ENCODE measurements at places on chromosomes 7 and 10. TPM values are rescaled to one million over a fixed set of nuclear protein-coding genes. Genes with fewer than 3 reads are reported as not detected.
A peak's percentile ranks its signal among the peaks of the same experiment; 100 is the strongest.

- H3K27me3 ChIP-seq, result no peaks in the 10 kb centered on the region
- H3K36me3 ChIP-seq, result no peaks in the 10 kb centered on the region
- H3K4me1 ChIP-seq, result peaks cover 14% of the 10 kb centered on the region
- DNase-seq, result no peak
- H3K4me3 ChIP-seq, result peak overlapping the region; percentile 73
Observed at GRCh38 chr7:107890493-107890961, 456 bp upstream of the DLD start.

DNA sequence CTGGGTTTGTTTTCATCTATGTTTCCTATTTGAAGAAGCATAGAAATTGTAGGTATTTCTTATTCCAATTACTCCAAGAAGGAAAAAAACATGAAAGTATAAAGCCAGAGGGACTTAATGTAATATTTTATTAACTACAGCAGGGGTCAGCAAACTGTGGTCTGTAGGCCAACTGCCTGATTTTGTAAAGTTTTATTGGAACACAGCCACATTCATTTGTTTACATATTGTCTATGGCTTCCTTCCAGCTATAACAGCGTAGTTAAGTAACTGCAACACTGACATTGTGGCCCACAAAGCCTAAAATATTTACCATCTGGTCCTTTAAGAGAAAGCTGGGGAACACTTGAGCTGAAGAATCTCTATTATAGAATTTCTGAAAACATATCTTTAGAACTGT, 306.2 kb downstream of the BICC1 start:
- no peaks in the 10 kb centered on the region for H3K27me3 ChIP-seq
- H3K36me3 ChIP-seq, result no peaks in the 10 kb centered on the region
- H3K27ac ChIP-seq, result no peak overlapping the region
- DNase-seq, result no peak
- no peaks in the 10 kb centered on the region for H3K4me1 ChIP-seq

- H3K4me1 ChIP-seq, result no peaks in the 10 kb centered on the region
- H3K36me3 ChIP-seq, result no peaks in the 10 kb centered on the region
- no peak overlapping the region for H3K4me3 ChIP-seq
- no peaks in the 10 kb centered on the region for H3K27me3 ChIP-seq
Observed at GRCh38 chr10:48905311-48905710, 34.3 kb downstream of the LRRC18 start.

- no peaks in the 10 kb centered on the region for H3K4me1 ChIP-seq
- no peak for DNase-seq
- H3K27ac ChIP-seq, result no peak overlapping the region
- no peaks in the 10 kb centered on the region for H3K27me3 ChIP-seq
- H3K4me3 ChIP-seq, result no peak overlapping the region
Observed at GRCh38 chr10:109239371-109239770, 683.9 kb downstream of the XPNPEP1 start.

DNA sequence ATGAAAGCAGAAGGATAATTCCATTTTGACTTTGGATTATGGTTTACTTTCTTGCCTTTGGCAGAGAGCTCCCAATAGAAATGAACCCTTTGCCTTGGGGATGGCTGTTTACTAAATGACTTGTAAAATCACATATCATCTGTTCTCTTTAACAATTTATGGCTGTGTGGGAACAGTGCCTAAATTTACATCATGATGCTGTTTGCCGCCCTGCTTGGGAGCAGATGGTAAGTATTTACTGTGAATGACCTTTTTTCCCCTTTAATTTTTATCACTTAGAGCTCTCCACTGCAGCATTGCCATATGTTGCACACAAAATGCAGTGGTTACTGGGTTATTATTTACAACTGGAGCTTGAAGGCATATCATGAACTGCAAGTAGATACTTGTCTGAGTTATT, 13.4 kb downstream of the HEPACAM2 start:
- H3K27me3 ChIP-seq, result peaks cover 3% of the 10 kb centered on the region
- DNase-seq, result no peak
- H3K27ac ChIP-seq, result peak overlapping the region; percentile 55
- no peaks in the 10 kb centered on the region for H3K4me1 ChIP-seq
- H3K36me3 ChIP-seq, result no peaks in the 10 kb centered on the region

Gene NUPR2
- total RNA-seq, result 2.4 TPM

Gene SYT15B
- not detected for total RNA-seq

DNA sequence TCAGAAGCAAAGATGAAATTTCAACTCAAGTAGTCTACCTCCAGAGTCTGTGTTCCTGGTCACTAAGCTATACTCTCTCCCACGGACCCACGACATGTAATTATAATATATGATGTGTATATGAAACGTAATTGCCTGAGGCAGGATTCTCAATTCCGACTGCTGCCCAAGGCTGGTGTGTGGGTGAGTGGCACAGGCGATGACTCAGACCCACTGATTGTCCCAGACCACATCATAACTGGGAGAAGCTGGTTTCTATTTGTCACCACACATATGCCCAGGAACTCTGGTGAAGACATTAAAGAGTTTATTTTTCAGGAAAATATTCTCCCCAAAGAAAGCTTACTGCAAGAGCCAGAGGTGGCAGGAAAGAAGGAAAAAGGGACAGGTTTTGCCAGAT, 219.3 kb downstream of the JAZF1 start:
- no peak for DNase-seq
- H3K4me3 ChIP-seq, result no peak overlapping the region

GRCh38 chr7:43337191-43337590, 224.7 kb downstream of the HECW1 start:
- no peak overlapping the region for H3K4me3 ChIP-seq
- no peaks in the 10 kb centered on the region for H3K27me3 ChIP-seq
- H3K27ac ChIP-seq, result no peak overlapping the region
- no peak for DNase-seq
- no peaks in the 10 kb centered on the region for H3K36me3 ChIP-seq

DNA sequence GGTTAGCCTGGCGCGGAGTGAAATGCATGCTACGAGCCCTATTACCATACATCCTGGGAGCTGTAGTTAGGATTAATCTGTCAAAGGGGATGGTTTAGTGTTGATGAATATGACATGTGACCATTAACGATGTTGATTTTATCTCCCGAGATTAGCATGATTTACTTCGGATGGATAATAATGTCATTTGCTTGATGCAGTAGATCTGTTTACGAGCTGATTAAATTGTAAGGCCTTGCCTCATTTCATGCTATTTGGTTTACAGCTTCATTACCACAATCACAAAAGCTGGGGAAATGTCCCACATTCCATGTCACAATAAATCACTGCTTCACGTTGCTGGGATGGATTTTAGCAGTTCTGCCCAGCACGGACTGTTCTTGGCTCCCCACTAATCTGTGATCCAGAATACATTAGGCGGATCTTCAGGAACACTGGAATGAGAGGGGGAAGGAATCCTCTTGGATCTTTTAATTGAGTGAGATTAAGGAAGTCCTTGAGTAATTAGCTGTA, 22.3 kb downstream of the ZNF503 start:
- no peak overlapping the region for H3K4me3 ChIP-seq
- no peaks in the 10 kb centered on the region for H3K4me1 ChIP-seq
- no peak overlapping the region for H3K27ac ChIP-seq
- no peaks in the 10 kb centered on the region for H3K36me3 ChIP-seq
- no peak for DNase-seq

Gene CAMK2B
- total RNA-seq, result 0.27 TPM

Gene CBX3
- total RNA-seq, result 48.2 TPM

GRCh38 chr7:108660465-108660864, 90.8 kb downstream of the DNAJB9 start:
- no peak overlapping the region for H3K27ac ChIP-seq
- no peaks in the 10 kb centered on the region for H3K36me3 ChIP-seq
- no peaks in the 10 kb centered on the region for H3K27me3 ChIP-seq
- no peaks in the 10 kb centered on the region for H3K4me1 ChIP-seq

DNA sequence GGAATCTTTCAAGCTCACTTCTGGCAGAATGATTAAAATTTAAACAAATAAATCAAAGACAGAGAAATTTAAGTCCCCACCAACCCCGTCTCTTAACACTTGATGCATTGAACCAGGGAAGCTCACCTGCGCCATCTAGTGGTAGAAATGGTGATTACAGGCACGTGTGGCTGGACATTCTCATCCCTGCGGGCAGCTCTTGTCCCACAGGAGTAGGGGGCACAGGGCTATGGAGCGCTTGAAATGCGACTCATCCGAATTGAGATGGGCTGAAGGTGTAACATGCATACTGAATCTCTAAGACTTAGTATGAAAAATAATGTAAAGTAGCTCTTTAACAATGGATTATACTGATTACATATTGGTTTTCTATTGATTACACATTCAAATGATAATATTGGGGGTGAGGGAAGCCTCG, 24.8 kb upstream of the SLIT1 start:
- H3K4me3 ChIP-seq, result no peak overlapping the region
- DNase-seq, result peak; percentile 66
- H3K4me1 ChIP-seq, result no peaks in the 10 kb centered on the region
- H3K27ac ChIP-seq, result no peak overlapping the region
- no peaks in the 10 kb centered on the region for H3K27me3 ChIP-seq

- no peaks in the 10 kb centered on the region for H3K36me3 ChIP-seq
- H3K27me3 ChIP-seq, result no peaks in the 10 kb centered on the region
- DNase-seq, result no peak
- peaks cover 5% of the 10 kb centered on the region for H3K4me1 ChIP-seq
Observed at GRCh38 chr10:19847321-19847720, 31.1 kb downstream of the PLXDC2 start.

Gene CALHM3
- total RNA-seq, result not detected

Gene JAKMIP3
- total RNA-seq, result 0.16 TPM

DNA sequence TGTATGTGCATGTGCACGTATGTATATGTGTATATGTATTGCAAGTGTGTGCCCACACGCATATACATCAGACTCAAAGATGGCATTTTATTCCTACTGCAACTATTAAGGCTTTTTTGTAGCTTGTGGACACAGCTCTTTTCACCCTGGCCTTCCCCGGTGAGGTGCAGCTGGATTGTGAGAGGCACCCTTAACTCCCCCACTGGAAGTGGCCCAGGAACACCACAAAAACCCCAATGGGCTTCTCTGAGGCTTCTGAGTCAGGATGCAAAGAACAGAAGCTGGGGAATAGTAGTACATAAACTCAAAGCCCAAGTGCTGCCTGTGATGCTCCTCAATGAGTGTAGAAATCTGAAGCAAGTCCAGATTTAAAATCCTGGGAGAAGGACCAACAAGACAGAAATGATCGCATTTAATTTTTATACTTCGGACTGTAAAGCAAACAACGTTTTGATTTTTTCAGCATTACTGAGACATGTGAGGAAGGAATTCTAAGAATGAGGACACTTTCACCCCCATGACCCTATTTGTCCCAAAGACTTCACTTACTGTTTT, 369.2 kb upstream of the MGMT start:
- no peaks in the 10 kb centered on the region for H3K36me3 ChIP-seq
- no peak for DNase-seq
- no peak overlapping the region for H3K4me3 ChIP-seq
- no peak overlapping the region for H3K27ac ChIP-seq
- H3K27me3 ChIP-seq, result no peaks in the 10 kb centered on the region

DNA sequence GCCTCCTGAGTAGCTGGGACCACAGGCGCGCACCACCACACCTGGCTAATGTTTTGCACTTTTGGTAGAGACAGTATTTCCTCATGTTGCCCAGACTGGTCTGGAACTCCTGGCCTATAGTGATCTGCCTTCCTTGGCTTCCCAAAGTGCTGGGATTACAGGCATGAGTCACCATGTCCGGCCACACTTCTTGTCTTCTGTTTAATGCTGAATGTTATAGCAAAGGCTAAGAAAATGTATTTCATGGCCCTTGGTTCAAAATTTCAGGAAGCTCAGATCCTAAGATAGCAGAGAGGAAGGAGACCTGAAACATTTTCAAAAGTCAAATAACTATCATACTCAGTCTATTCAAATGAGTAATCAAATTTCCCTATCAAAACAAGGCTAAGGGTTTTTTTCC, 229.6 kb downstream of the BAMBI start:
- H3K4me3 ChIP-seq, result no peak overlapping the region
- no peaks in the 10 kb centered on the region for H3K36me3 ChIP-seq
- DNase-seq, result no peak
- H3K27ac ChIP-seq, result no peak overlapping the region
- H3K27me3 ChIP-seq, result no peaks in the 10 kb centered on the region
- H3K4me1 ChIP-seq, result no peaks in the 10 kb centered on the region

DNA sequence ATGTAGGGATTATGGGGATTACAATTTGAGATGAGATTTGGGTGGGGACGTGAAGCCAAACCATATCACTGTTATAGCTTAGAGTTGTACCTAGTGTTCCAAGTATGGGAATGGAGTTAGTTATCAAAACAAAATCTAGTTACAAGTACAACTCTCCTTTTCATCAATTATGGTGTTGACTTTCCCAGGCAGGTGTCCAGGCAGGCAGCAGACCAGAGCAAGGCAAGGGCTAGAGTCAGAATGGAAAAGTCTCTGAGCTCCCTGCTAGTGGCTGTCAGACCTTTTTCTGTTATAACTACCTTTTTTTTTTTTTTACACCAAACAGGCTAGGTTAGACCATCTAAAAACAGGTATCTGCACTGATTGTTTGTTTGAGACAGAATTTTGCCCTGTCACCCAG, 29.2 kb downstream of the PTER start:
- no peak overlapping the region for H3K4me3 ChIP-seq
- DNase-seq, result no peak
- no peaks in the 10 kb centered on the region for H3K27me3 ChIP-seq
- no peak overlapping the region for H3K27ac ChIP-seq
- H3K36me3 ChIP-seq, result no peaks in the 10 kb centered on the region
- H3K4me1 ChIP-seq, result no peaks in the 10 kb centered on the region

DNA sequence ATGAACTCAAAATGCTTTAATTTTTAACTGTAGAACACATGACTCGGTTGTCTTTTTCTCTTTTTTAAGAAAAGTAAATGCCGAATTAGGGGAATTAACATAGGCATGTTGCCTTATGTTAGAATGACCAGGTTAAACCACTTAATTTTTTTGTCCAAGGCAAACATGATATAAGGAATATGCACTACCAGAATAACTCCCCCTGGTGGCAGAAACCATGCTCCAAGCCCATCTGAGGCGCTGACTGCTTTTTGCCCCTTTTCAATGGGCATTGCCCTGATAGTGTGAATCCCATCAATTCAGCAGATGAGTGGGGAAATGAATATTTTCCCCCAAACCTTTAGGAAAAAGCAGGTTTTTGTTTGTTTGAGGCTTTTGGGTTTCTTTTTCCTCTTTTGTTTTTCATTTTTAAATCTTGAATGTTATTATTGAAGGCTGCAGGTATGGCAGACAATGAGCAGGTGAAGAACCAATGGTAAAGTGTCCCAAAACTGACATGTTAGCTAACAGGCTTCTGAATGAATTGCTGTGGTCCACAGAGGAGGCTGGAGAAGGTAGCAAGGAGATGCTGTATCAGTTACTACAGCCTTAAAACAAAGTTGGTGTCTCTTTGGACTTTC, 284.3 kb downstream of the SORCS3 start:
- no peaks in the 10 kb centered on the region for H3K27me3 ChIP-seq
- H3K4me1 ChIP-seq, result no peaks in the 10 kb centered on the region

GRCh38 chr7:106864298-106865081, 592 bp upstream of the PIK3CG start:
- peak overlapping the region; percentile 55 for H3K27ac ChIP-seq
- no peak for DNase-seq
- peaks cover 24% of the 10 kb centered on the region for H3K4me1 ChIP-seq
- no peaks in the 10 kb centered on the region for H3K27me3 ChIP-seq

Data from transverse colon (tissue), 4 donors.